Right ventricle myocardium inferior (tissue), 1 donor: ENCODE measurements at places on chromosomes 11 and 22.

DNA sequence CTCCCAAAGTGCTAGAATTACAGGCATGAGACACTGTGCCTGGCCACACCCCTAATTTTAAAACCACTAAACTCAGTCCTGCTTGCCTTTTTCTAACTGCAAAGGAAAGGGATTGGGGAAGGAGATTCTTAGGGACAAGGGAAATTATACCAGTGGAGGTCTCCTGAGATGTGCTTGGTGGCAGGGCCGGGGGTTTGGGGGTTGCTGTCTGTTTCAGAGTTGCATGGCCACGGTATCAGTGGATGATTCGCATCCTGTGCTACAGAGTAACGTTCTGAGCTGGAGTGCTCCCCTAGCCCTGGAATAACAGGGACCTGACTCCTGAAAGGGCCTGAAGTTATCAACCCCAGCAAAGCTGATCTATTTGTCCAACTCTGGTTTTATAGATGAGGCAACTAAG is 846 bp upstream of the GPHA2 start:
- DNase-seq, result no peak

GRCh38 chr11:8488395-8488794 is 105.6 kb downstream of the STK33 start:
- no peak for DNase-seq

DNA sequence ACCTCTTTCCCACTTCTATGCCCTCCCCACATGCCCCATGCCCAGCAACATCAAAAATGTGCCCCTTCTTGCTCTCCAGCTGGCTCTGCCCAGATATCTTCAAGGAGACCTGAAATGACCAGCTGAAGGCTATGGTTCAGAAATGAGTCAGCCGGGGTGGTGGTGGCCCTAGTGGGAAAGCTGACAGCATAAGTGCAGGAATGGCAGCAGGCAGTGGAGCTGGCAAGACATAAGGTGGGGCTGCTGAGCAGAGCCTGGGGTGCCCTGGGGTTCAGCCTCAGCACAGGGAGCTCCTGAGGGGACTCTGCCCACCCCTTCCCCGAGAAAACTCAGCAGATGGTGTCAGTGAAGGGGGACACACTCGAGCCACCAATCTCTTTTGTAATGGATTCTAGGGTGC is 593.4 kb downstream of the BUD13 start:
- DNase-seq, result no peak

DNA sequence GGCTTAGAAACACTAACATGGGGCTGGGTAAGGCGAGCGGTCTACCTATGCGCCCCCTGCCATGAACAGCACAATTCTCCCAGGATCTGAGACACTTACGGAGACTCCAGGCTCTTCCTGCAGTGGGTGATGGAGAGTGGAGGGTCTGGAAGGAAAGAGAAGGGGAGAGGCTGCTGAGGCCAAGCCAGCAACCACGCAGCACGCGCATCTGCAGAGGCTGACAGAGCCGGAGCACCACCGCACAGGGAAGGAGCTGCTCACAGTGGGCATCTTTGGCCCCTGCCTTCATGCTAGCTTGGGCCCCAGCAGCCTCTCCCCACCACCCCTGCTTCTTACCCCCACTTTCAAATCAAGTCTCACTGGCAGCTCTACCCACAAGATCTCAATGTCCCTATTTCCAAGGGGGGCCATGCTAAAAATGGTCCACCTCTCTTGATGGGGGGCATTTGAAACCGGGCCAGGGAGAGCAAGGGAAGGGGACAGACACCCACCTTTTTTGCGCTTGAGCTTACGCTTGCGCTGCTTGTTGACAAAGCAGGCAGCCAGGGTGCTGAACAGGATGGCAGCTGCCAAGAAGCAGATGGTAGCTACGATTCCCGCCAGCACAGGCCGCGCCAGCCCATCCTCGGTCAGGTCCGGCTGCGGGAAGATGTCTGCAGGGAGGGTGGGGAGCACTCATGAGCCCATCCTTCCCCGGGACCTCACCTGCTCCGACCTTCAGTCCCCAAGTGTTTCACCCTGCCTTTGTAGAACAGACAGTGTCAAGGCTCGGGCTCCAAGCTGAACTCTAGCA is 34.5 kb downstream of the IGSF9B start:
- DNase-seq, result peak; percentile 32

GRCh38 chr11:107792049-107792443 is 66.5 kb downstream of the SLC35F2 start:
- DNase-seq, result no peak

DNA sequence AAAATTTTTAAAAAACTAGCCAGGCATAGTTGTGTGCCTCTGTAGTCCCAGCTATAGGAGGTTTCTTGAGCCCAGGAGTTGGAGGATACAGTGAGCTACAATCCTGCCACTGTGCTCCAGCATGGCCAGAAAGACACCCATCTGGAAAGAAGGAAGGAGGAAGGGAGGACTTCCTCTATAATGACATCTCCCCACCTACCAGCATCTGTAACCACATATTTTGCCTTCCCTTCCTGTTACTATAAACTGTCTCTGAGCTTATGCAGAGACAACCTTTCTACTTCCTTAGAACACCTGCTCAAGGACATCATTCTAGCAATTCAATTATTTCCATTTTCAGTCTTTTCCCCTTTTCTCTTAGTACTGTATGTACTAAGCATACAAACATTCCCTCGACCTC is 2.2 kb upstream of the NUP160 start:
- DNase-seq, result no peak
